Tibial nerve (tissue), 4 donors: ENCODE measurements at places on chromosomes 5 and 9.

- H3K4me3 ChIP-seq, result no peak overlapping the region
- H3K27me3 ChIP-seq, result no peaks in the 10 kb centered on the region
- no peaks in the 10 kb centered on the region for H3K36me3 ChIP-seq
- no peak overlapping the region for H3K27ac ChIP-seq
- no peaks in the 10 kb centered on the region for H3K4me1 ChIP-seq
Measured at GRCh38 chr9:114856215-114856941, 50.5 kb upstream of the TNFSF15 start.

DNA sequence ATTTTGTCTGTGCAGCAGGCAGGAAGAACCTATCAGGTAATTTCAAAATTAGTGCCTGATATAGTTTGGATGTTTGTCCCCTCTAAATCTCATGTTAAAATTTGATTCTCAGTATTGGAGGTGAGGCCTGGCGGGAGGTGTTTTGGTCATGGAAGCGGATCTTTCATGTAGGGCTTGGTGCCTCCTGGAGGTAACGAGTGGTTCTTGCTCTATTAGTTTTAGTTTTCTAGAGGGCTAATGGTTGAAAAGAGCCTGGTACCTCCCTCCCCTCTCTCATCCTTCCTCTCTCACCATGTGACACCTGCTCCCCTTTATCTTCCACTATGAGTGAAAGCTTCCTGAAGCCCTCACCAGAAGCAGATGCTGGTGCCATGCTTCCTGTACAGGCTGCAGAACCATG lies 106.3 kb downstream of the DRD1 start:
- no peak overlapping the region for H3K27ac ChIP-seq
- H3K27me3 ChIP-seq, result no peaks in the 10 kb centered on the region
- H3K36me3 ChIP-seq, result no peaks in the 10 kb centered on the region
- no peak overlapping the region for H3K4me3 ChIP-seq

- H3K27ac ChIP-seq, result peak overlapping the region; percentile 97
- peak overlapping the region; percentile 78 for H3K4me3 ChIP-seq
- no peaks in the 10 kb centered on the region for H3K27me3 ChIP-seq
Measured at GRCh38 chr5:32312197-32312594, 543 bp downstream of the MTMR12 start.

DNA sequence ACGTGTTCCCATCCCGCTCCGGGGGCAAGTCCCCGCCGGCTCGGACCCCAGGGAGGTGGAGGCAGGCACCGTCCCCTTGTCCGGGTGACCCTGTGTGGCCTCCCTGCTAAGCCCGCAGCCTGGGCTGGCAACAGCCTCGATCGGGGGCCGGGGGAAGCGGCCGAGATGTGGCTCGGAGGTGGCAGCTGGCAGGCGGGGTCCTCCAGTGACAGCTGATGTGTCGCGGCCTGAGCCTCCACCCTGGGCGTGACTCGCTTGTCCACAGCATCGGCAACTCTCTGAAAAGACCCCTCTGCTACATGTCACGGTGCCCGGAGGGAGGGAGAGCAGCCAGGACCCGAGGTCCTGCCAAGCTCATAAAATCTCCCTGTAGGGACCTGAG lies 124.8 kb upstream of the IRX4 start:
- H3K4me1 ChIP-seq, result no peaks in the 10 kb centered on the region
- no peaks in the 10 kb centered on the region for H3K36me3 ChIP-seq
- no peak for DNase-seq
- H3K4me3 ChIP-seq, result no peak overlapping the region
- H3K27ac ChIP-seq, result no peak overlapping the region

GRCh38 chr5:58185397-58185796 lies 274.5 kb downstream of the PLK2 start:
- H3K27me3 ChIP-seq, result no peaks in the 10 kb centered on the region
- no peak overlapping the region for H3K4me3 ChIP-seq
- H3K27ac ChIP-seq, result no peak overlapping the region

DNA sequence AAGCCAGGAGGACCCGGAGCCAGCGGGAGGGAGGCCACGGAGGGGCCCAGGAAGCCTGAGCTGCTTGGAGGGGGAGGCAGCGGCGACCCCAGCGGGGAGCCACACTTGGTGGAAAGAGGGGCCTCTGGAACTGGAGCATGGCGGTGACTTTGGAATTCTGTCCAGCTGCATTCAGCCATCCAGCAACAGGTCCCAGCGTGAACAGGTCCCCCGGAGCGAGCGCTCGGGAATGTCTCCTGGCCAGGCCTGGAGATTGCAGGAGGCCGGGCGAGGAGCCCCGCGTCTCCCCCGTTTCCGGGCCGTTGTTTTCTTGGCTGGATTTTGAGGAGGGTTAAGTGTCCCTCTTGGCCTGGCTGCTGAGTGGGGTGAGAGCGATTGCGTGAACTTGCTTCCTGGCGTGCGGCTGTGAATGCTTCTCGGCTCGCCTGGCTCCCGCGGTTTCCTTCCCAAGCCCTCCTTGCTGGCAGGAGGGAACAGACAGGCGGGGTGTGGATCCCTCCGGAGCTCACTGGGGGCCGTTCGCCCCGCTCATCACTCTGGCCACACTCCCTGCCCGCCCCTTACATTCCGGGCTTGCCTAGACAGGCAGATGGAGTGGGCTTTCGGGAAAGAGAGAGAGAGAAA lies 125.3 kb upstream of the IRX4 start:
- no peaks in the 10 kb centered on the region for H3K27me3 ChIP-seq
- no peak overlapping the region for H3K4me3 ChIP-seq
- no peak for DNase-seq

DNA sequence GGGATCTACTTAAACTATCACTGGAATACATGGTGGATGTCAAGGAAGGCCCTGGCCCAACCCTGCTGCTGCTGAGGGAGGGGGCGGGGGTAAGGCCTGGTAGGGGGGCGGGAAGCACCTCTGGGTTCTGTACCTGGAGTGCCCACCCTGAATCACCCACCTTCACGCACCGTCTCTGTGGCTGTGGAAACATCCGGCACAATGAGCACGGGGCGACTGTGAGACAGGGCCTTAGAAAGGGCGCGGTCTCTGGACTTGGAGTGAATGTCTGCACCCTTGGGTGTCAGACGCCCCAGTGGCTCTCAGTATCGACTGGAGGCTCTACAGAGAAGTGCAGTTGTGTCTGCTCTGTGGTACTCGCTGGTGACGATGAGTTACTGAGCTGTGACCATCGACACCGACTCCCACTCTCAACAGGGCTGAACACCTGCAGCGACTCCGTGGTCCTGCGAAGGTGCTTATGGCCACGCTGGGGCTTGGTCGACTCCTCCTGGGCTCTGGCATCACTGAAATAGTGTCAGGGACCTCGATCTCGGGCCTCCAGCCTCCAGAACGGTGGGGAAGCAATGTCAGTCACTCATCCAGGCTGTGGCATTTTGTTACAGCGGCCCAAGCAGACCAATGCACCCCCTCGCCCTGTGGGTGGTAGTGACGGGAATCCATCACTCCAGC lies 25.5 kb upstream of the SLC6A19 start:
- no peaks in the 10 kb centered on the region for H3K36me3 ChIP-seq
- no peak for DNase-seq
- no peak overlapping the region for H3K4me3 ChIP-seq
- H3K27ac ChIP-seq, result no peak overlapping the region
- no peaks in the 10 kb centered on the region for H3K4me1 ChIP-seq
- no peaks in the 10 kb centered on the region for H3K27me3 ChIP-seq

DNA sequence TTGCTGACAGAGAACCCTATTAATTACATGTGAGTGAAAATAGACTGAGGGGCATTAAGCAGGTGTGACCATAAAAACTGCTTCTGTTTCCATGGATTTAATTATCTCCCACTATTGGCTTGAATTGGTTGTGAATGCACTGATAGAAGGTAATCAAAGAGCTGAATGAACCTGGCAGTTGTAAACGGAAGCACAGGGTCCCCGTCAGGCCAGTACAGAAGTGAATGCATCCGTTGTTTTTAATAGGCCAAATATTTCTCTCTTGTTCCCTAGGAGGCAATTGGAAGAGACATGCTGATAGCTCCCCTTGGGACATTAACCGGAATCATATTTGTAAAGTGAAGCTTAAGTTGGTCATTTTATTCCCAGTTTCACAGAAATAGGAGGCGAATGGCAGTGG lies 147.0 kb downstream of the CAVIN4 start:
- no peak overlapping the region for H3K27ac ChIP-seq
- H3K36me3 ChIP-seq, result no peaks in the 10 kb centered on the region
- H3K4me3 ChIP-seq, result no peak overlapping the region
- no peak for DNase-seq
- no peaks in the 10 kb centered on the region for H3K4me1 ChIP-seq

DNA sequence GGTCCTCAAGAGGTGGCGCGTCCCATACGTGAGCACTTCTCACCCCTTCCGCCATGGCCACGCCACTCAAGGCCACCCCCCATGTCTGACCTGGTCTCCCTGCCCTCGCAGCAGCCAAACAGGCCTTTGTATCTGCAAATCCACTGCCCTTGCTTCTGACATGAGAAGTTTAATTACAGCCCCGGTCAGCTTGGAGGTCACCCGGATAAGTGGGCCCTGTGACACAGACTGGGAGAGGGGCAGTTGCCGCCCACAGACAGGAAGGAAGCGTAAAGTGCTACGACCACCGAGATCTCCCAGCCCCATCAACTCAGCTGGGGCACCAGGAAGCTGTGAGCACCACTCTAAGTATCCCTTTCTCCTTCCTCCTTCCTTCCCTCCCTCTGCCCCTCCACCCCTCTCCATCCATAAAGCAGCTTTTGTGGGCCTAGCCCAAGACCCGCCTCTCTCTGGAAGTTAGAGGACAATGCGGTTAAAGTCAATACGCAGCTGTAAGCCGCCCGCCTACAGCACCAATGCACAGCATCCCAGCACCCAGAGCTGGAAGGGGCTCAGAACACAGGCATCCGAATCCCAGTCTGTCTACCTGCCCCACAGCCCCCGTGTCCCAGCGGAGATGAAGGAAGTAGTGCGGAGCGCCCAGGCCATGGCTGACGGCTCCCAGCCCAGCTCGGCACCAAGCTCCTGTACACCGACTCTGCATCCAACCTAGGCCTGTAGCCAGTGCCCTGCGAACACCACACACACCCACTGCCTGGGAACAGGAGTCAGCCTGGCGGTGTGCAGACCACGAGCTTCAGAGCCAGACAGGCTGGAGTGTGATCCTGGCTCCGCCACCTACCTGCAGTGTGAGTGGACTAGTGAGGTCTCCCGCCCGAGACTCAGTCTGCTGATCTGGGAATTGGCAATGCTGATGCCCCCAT lies 44.8 kb upstream of the RNF130 start:
- no peaks in the 10 kb centered on the region for H3K4me1 ChIP-seq
- H3K27me3 ChIP-seq, result no peaks in the 10 kb centered on the region
- H3K4me3 ChIP-seq, result no peak overlapping the region
- no peak for DNase-seq
- peak overlapping the region; percentile 43 for H3K27ac ChIP-seq

GRCh38 chr9:134564431-134565170 lies 77.0 kb upstream of the COL5A1 start:
- H3K4me3 ChIP-seq, result no peak overlapping the region
- DNase-seq, result no peak
- H3K4me1 ChIP-seq, result no peaks in the 10 kb centered on the region

GRCh38 chr5:27472000-27472763 lies 433.8 kb upstream of the CDH9 start:
- DNase-seq, result no peak
- H3K27me3 ChIP-seq, result no peaks in the 10 kb centered on the region
- H3K4me3 ChIP-seq, result no peak overlapping the region
- no peaks in the 10 kb centered on the region for H3K36me3 ChIP-seq
- H3K27ac ChIP-seq, result no peak overlapping the region
- no peaks in the 10 kb centered on the region for H3K4me1 ChIP-seq

DNA sequence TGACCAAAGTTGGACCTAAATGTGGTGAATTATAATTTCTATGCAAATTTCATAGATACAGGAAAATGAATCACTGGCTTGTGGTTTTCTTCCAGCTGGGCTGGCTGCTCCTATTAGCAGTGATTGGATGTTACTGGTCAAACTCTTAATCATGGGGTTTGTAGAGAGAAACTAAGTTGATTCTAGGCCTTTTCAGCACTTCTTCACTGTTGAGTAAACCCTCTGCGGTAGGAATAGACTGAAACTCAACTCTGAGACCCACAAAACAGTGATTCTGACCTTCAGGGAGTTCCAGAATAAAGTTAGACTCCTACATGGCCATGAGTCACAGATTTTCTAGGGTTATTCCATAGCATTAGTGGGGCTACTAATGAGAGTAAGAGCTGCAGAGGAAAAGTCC lies 47.9 kb upstream of the FKTN start:
- no peak for DNase-seq
- H3K4me3 ChIP-seq, result no peak overlapping the region
- no peak overlapping the region for H3K27ac ChIP-seq
- H3K36me3 ChIP-seq, result no peaks in the 10 kb centered on the region
- H3K27me3 ChIP-seq, result no peaks in the 10 kb centered on the region

GRCh38 chr5:14165375-14166106 lies 22.4 kb downstream of the TRIO start:
- no peaks in the 10 kb centered on the region for H3K4me1 ChIP-seq
- no peak overlapping the region for H3K4me3 ChIP-seq
- no peaks in the 10 kb centered on the region for H3K27me3 ChIP-seq
- no peak for DNase-seq
- no peak overlapping the region for H3K27ac ChIP-seq
- no peaks in the 10 kb centered on the region for H3K36me3 ChIP-seq

GRCh38 chr5:143376911-143377813 lies 26.3 kb downstream of the NR3C1 start:
- H3K36me3 ChIP-seq, result no peaks in the 10 kb centered on the region
- no peak overlapping the region for H3K27ac ChIP-seq
- H3K4me1 ChIP-seq, result peaks cover 13% of the 10 kb centered on the region

- no peak overlapping the region for H3K4me3 ChIP-seq
- H3K27me3 ChIP-seq, result no peaks in the 10 kb centered on the region
- H3K4me1 ChIP-seq, result no peaks in the 10 kb centered on the region
- no peak for DNase-seq
- no peak overlapping the region for H3K27ac ChIP-seq
- no peaks in the 10 kb centered on the region for H3K36me3 ChIP-seq
Measured at GRCh38 chr5:33276628-33276950, 164.2 kb upstream of the TARS1 start.

- no peaks in the 10 kb centered on the region for H3K27me3 ChIP-seq
- H3K4me3 ChIP-seq, result no peak overlapping the region
Measured at GRCh38 chr5:135709208-135709575, 125.3 kb upstream of the SLC25A48 start.

DNA sequence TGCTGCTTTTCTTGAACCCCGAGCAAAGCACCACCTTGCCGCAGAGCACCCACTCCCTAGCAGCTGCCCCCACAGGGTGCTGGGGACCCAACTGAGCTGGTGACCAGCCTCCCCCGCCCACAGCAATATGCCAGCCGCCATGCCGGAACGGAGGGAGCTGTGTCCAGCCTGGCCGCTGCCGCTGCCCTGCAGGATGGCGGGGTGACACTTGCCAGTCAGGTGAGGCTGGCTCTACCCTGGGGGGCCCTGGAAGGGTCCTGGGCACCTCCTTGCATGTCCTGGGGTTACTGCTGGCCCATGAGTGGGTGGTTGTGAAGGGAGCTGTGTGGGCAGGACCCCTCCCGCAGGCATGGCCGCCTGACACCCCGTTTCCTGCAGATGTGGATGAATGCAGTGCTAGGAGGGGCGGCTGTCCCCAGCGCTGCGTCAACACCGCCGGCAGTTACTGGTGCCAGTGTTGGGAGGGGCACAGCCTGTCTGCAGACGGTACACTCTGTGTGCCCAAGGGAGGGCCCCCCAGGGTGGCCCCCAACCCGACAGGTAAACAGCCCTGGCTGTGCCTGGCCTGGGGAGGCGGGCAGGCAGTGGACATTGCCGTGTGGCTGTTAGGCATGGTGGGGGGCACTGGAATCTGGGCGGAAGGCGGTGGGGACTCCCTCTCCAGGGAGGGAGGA lies 7.2 kb downstream of the EGFL7 start:
- peaks cover 25% of the 10 kb centered on the region for H3K4me1 ChIP-seq
- peaks cover 20% of the 10 kb centered on the region for H3K36me3 ChIP-seq
